ENCODE measurements at places on chromosomes 3 and 15.
A peak's percentile ranks its signal among the peaks of the same experiment; 100 is the strongest.

- DNase-seq = peak; percentile 39
Observed at GRCh38 chr3:24494618-24495325, at the start of gene THRB. THRB (minus strand) TSS chr3:24494850.

GRCh38 chr3:143337387-143337786, 217.8 kb downstream of the CHST2 start:
- DNase-seq = no peak

DNA sequence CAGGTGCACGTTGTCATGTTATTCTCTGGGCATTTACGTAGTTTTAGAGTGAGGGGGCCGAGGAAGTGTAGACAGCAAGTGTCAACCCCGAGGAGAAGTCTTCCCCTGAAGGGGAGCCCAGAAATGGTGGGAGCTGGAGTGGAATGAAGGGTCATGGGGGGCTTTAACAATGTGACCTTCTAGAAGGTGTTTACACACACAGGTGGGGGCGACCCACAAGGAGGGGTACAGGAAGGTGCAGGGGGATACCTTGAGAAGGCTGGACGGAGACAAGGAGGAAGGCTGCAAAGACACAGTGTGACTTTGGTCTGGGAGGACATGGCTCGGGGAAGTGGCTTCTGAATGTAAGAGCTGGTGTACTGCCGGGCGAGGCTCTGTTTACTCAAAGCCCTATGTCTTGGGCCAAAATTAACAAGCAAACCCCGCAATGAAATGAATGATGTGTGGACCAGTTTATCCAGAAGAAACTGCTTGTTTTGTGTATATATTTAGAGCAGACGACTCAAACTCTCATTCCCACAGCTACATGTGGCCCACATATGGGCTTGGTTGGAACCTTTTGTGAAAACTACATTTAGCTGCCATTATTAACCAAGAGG, 18.7 kb downstream of the TRPM1 start:
- DNase-seq = no peak

GRCh38 chr15:79399606-79400005, 32.5 kb upstream of the MINAR1 start:
- no peak for DNase-seq

DNA sequence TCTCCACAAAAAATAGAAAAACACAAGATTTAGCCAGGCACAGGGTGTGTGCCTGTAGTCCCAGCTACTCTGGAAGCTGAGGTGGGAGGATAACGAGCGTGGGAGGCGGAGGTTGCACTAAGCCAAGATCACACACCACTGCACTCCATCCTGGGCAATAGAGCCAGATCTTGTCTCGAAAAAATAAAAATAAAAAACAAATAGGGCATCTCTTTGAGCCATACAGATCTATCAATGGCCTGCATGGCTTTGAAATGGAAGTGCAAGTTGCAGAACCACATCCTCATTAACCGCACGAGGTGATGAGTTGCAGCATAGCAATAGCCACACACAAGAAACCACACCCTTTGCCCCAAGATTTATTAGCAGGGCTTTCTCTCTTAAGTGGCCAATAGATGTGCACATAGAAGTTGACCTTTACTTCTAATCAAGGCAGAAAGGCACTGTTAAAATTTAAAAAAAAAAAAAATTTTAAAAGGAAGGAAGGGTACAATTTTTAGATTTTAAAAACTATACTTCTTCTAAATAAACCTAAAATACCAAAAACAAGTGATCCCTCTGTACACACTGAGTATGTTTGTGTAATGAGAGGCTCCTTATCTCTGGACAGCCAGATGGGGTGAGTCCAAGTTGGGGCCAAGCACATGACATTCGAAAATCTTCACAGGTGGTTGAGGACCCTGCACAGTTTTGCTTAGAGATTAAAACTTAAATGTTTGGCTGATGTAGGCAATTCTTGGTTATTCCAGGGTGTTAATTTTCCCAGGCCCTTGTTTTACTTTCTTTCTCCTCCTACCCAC, 53.4 kb downstream of the FILIP1L start:
- peak; percentile 65 for DNase-seq
